ENCODE measurements at places on chromosomes 6 and 20. TPM values are rescaled to one million over a fixed set of nuclear protein-coding genes. Genes with fewer than 3 reads are reported as not detected.

The HCRTR2 gene
- total RNA-seq: not detected

The DSP gene
- 119 TPM for total RNA-seq

The KHDC1 gene
- total RNA-seq: 2.9 TPM

The RBPJL gene
- not detected for total RNA-seq

The C20orf144 gene
- under 0.01 TPM for total RNA-seq

The SFTA2 gene
- not detected for total RNA-seq

The GPLD1 gene
- total RNA-seq: 0.72 TPM

The DNPH1 gene
- 33.3 TPM for total RNA-seq

The GPR63 gene
- total RNA-seq: under 0.01 TPM

The SLC44A4 gene
- not detected for total RNA-seq

The C6orf15 gene
- not detected for total RNA-seq

The FAM162B gene
- total RNA-seq: 0.36 TPM

The ELOVL5 gene
- 75.3 TPM for total RNA-seq

The FLOT1 gene
- total RNA-seq: 114 TPM

The OGFR gene
- total RNA-seq: 32.4 TPM

The MAP7 gene
- total RNA-seq: 1.8 TPM

The SLC24A3 gene
- 1.1 TPM for total RNA-seq

The PPP1R10 gene
- 37.4 TPM for total RNA-seq

The SLC22A2 gene
- under 0.01 TPM for total RNA-seq

The SERINC1 gene
- total RNA-seq: 260 TPM

The REM1 gene
- not detected for total RNA-seq

All from osteoblast (primary cell).